ENCODE measurements at places on chromosomes 5 and 9.

GRCh38 chr9:127166651-127167524 is 44.5 kb upstream of the ANGPTL2 start:
- DNase-seq = no peak

GRCh38 chr5:155080721-155081120 is 67.2 kb downstream of the KIF4B start:
- no peak for DNase-seq

DNA sequence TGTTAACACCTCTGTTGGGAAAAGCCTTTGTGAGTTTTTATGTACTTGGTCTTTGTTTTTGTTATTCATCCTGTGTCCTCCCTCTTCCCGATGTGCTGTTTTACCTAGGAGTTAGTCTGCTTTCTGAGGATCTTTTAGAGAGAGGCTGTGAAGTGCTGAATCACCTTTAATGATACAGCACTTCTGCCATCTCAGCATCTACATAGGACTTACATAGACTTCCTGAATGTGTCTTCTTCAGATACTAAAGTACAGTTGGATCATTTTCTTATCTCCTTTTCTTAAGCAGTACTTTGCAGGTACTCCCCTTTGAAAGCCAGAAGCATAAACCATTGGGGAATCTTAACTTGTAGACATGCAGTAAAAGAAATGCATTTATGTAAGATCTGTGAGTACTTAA is 31.5 kb downstream of the OTULIN start:
- peak; percentile 56 for DNase-seq

DNA sequence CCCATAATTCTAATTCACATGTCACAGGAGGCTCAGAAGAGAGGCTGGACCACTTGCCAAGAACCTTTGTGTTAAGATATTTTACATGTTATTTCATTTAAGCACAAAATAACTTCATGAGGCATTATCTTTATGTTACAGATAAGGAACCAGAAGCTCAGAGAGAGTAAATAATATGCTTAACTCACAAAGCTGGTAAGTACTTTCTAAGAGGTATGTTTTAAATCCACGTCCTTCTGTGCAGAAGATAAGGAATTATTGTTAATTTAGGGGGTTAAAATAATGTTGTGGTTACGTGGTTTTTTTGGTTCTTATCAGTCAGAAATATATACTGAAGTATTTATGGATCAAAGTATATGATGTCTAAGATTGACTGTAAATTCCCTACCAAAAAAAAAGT is 8.0 kb downstream of the STRBP start:
- DNase-seq = no peak

DNA sequence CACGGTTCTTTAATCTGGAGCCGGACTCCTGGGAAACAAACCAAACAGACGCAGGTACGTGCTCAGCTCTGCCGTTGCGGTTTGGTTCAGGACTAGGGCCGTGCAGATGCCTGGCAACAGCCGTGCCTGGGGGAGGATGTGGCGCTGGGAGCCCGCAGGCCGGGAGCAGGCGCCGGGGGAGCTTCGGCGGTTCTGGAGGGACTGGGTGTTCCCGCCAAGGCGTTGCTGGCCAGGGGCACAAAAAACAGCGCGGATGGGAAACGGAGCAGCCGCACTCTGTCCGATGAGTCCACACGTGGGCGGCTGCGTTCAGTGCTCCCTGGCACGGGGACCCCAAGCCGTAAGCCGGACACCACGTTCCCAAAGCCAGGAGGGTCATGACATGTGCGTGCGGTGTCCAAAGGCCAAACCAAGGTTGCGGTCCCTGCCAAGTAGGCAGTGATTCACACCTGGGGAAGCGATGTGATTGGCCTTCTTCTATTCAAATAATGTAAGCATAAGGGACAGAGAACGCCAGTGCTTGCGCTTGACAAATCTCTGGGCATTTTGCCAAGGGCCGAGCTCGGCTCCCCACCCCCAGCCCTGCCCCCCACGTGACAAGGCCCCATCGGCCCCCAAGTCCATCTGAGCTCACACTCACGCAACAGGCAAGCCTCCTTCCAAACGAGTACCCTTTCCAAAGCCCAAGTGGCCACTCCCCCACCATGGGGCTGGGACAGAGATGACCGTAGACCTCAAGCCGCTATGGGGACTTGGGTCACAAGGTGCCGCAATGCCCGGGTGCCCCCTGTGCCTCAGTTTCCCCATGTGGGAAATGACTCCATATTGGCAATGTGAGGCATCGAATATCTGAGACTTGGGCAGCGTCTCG is 49.7 kb upstream of the NKD2 start:
- DNase-seq = peak; percentile 59

DNA sequence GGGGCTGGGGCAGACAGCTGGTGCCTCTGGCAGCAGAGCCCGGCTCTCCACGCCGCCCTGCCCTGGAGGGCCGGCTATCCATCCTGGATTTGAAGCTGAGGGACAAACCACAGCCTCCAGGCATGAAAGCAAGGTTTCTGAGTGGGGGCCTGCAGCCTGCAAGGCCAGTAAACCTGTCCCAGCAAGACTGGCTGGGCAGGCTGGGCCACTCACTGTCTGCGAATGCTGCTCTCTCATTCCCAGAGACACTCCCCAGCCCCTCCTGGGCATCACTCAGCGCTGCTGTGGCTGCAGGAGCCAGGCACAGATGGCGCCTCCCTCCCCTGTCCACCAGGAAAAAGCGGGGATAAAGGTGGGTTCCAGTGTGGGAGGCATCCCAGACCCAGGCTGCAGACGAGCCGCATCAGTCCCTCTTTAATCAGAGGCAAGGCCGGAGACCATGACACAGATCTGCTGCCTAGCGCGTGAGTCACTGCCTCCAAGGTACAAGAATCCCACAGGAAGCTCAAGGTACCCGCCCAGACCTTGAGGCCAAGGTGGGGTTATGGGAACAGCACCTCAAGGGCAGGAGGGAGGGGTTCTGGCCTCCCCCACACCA is 118.0 kb downstream of the VAV2 start:
- no peak for DNase-seq

DNA sequence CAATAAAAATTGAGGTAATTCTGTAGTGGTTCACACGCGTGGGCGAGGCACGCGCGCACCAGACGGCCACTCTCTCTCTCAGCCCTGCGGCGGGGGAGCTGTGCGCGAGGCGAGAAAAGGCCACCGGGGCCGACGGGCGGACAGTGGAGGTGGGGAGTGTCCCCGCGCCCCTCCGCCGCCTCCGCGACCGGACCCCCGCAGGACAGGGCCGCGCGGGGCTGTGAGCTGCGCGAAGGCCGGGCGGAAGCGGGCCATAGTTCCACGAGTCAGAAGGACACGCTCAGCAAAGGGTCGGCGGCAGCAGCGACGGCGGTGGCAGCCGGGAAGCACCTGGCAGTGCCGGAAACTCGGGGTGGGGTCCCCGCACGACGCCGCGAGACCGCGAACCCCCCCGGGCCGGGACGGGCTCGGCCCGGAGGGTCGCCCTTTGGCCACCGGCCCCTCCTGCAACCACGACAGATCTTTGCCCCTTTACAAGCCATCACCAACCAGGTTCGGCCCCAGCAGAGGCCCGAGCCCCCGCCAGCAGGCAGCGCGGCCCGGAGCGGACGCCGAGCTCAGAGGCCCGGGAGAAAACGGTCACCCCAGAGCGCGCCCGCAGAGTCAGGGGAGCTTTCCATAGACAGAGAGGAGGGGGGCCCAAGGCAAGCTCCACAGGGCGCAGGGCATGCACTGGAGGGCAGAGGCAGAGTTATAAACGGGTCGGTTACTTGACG is 60.9 kb downstream of the ZNF354C start:
- peak; percentile 46 for DNase-seq

DNA sequence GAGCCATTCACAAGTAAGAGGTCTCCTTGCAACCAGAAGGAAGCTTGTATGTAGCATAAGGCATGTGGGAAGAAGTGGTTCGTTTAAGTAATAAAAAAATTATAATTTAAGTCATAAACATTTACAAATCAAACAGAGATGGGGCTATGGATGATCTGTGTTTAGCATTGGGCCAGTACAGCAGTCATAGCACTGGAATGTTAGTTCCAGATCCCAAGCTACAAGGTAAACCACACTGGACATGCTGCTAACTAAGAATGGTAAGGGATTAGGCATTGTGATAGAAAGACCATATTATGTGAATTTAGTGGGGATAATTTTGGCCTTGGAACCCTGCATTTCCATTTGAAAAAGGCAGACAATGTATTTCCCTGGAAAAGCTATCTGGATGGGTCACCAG is 170.4 kb upstream of the KCNN2 start:
- no peak for DNase-seq

DNA sequence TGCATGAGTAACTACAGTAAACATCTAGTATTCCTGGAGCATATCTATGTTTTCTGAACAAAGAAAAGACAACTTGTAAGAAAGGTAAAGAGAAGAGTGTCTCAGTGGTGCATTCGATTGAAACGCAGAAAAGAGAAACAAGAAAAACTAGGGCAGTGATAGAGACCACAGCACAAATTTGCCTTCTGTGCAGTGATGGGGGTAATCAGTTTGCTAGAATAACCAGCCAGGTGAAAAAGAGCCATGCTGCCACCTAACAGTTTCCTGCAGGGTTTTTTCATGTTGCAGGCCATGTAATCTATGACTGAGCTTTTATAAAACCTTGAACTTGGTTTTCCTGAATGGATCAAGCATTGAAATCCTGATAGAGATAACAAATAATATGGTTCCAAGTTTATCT is 198.4 kb upstream of the MEF2C start:
- no peak for DNase-seq

GRCh38 chr9:38234479-38235170 is 157.9 kb upstream of the ALDH1B1 start:
- DNase-seq = no peak

- DNase-seq = no peak
These were observed 634.0 kb downstream of the MAT2B start for GRCh38 chr5:164139423-164139822.

DNA sequence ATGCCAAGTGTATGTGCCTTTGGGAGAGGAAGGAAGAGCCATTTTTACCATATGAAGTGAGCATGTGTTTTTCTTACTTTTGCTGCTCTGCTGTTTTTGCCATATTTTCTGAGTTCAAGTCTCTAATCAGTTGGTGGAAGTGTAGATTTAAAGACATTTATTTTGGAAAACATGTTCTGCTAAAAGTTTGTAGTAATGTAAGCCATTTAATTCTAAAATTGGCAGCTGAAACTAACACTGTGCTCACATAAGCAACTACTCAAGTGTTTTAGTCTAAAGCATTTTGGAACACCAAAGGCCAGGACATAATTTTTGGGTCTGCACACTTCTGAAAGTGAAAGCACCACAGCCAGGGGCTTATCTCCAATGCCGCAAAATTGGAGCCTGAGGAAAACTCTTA is 363.4 kb upstream of the ZNF608 start:
- DNase-seq = no peak

GRCh38 chr9:114998326-114998725 is 67.9 kb upstream of the TNFSF8 start:
- DNase-seq = no peak

DNA sequence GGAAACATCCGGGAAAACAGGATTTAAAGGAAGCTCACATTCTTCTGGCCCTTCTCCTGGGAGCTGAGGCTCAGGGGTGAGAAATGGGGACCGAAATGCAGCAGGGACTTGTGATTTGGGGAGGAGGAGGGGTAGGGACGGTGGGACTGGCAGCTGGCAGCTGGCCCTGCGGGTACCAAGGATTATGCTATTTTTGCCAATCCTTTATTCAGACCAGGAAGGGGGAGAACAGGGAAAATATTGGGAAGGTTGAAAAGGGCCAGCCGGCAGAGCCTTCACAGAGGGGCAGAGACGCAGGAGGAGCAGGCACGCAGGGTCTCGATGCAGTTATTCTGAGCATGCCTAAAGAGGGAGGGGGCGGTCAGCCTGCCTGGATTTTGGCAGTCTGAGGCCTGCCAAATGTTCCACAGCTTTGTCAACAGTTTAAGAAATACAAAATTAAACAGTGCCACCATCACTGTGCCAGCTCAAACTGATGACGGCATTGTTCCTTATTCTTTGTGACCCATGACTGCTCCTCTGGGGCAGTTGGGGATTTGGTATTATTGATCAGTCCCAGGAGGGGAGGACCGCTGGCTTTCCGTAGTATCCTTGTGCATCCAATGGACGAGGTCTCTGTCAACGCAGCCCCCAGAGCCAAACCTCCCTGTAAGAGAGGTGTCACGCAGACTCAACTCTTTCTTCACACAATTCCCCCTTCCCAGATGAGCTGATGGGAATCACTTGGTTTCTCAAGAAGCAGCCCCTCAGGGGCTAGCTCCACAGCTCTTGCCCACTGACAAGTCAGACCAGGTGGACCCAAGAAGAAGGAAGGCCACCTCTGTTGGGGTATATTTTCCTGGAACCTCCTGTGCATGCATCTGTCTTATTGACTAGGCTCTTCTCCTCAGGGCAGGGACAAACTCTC is 553.3 kb downstream of the BNC2 start:
- DNase-seq = no peak
